ENCODE measurements at places on chromosomes 4 and X.
A peak's percentile ranks its signal among the peaks of the same experiment; 100 is the strongest.

- no peak for DNase-seq
These were observed 41.4 kb downstream of the ABHD18 start for GRCh38 chr4:128006592-128006991.

DNA sequence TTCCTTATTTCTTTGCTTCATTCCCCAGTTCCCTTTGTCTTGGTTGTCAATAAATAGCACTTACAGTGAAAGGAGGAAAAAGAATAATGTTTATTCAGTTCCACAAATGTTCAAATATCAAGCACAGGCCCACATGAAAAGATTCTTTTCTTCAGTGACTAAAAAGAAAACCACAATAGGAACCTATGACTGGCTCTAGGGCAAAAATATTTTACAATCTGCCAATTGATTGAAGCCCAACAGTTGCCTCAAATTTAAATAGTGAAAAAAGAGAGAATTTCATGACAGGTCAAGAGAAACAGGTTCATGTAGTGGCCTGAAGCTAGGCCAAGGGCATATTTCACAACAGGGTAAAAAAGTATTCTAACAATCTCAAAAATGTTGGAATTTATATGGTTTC is 553.8 kb downstream of the CENPC start:
- DNase-seq = no peak

GRCh38 chr4:158170691-158171561 is 1.9 kb downstream of the GASK1B start:
- no peak for DNase-seq

- DNase-seq = no peak
These were observed 259.1 kb downstream of the CAMK2D start for GRCh38 chr4:113502476-113502875.

DNA sequence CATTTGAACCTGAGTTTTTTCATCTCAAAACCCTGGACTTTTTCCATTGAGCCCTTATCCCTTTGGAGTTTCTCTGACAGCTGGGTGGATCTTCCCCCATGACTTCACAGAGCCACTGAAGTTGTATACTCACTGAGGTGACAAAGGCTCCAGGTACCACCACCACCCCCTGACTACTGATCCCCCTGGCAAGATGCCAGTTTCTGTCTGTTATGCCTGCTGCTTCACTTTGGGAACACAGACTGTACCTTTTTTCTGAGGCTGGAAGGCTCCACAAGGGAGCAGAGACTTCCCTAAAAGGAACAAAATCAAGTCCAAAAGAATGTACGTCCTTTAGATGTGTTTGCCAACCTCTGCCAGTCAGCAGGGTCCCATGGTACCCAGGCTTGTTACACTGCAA is 160.3 kb upstream of the JADE1 start:
- DNase-seq = no peak

GRCh38 chr4:43113196-43113595 is 220.7 kb downstream of the GRXCR1 start:
- DNase-seq = no peak

DNA sequence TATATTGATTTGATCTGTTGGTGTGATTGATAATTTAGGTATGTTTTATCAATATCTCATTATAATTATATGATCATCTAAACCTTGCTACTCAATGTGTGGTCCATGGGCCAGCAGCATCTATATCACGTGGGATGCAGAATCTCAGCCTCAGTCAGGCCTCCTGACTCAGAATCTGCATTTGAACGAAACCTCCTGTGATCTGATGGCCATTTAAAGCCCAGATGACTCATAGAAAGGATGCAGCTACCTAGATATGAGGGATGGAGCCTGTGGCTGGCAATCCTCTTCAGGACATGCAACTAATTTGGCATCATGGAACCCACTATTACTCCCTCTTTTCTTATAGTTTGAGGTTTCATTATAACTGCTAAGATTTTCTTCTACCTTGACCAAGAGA is 11.3 kb upstream of the CHRNA9 start:
- no peak for DNase-seq

DNA sequence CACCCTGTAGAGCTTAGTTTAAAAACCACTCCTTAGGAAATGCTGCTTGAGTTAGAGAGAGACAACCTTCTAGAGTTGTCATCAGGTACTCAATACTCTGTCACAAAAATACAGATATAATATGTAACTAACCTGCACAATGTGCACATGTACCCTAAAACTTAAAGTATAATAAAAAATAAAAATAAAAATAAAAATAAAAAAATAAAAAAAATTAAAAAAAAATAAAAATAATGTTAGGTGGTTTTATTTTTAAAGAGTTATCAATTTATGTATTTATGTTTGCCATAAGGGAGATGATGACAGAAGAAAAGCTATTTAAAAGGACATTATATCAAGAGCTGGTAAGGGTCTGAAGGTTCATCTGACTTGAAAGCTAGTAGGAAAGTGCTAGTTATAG is 397.9 kb downstream of the TMA16 start:
- no peak for DNase-seq

- DNase-seq = no peak
These were observed 460.4 kb upstream of the GALNT7 start for GRCh38 chr4:172708184-172708583.

DNA sequence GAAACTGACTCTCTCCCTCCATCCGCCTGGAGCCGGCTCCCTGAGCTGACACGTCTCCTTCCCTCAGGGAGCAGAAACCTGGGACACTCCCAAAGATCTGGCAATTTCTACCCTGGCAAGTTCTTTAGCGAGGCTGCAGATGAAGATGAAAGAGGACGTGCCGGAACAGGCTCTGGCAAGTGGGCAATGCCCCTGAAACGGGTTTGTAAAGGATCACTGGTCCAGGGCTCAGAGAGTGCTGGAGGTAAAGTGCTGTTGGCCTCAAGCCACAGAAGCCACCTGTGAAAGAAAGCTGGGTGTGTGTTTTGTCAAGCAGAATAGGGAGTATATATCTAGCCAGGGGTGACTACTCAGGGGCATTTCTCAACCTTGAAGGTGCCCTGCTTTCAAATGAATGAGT is 131.4 kb upstream of the ATP6AP2 start:
- no peak for DNase-seq

- no peak for DNase-seq
These were observed 1040.9 kb downstream of the DMD start for GRCh38 chrX:32170481-32170880.

DNA sequence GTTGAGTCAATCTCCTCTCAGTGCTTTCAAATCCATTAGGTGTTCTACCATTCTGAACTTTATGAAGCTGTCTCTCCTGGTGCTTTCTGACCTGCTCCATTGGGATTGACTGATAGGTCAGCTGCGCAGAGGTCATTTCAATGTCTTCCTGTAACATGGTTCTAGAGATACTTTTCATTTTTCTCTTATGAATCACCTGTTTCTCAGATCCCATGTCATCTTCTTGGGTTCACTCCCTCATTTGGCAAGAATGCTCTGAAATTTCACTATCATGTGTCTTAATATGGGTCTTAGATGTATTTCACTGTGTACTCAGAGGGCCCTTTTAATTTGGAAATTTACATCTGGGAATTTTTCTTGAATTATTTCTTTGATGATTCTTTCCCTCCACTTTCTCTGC is 13.8 kb upstream of the PGM2 start:
- DNase-seq = no peak

- DNase-seq = no peak
These were observed 36.3 kb downstream of the OPHN1 start for GRCh38 chrX:68396953-68397352.

DNA sequence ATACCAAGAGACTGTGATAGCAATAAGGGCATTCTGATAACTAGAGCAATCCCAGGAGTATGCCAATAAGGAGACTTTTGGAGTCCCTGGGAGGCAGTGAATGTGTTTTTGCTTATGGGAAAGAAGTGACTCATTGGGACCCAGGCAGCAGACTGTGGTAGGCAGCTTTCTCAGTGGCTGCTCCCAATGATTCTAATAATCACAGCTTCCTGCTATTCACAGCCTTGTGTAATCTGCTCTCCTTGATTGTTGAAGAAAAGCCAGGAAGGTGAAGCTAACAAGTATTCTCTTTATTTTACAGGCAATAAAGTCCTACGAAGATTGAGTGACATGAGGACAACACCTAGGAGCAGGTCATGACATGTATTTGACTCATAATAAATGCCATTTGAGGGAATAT is 70.3 kb upstream of the DDX60 start:
- no peak for DNase-seq

- peak; percentile 35 for DNase-seq
These were observed 2.5 kb upstream of the HTRA3 start for GRCh38 chr4:8267077-8267476.

GRCh38 chrX:38970074-38970473 is 168.8 kb downstream of the MID1IP1 start:
- no peak for DNase-seq

- no peak for DNase-seq
These were observed 362.3 kb downstream of the NAF1 start for GRCh38 chr4:162804351-162804924.

- no peak for DNase-seq
These were observed 49.2 kb downstream of the MFAP3L start for GRCh38 chr4:169976951-169977350.

DNA sequence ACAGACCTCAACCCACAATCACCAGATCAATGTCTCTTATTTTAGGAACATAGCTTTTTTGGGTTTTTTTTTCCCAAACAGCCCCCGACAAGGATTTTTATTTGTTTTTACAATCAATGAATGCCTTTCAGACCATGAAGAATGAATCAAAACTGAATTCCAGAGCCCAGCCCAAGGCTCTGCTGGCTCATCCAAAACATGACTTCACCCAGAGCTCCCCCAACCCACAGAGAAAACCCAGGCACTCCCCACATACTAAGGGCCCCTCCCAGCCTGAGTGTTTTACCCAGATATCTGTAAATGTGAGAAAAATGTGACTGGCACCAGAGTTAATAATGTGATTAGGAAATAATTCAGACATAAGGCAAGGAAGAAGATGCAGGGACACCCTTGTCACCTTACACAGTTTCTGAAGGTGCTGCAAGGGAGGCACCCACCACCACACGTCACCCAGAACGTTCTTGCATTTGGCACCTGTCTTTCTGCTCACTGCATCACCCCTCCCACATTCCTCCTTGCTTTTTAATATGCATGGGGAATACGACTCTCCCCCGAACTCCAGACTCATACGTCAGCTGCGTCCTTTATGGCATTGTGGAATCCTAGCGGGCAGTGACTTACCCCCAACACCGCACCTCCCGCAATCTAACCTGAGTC is 47.8 kb upstream of the C4orf50 start:
- no peak for DNase-seq

- DNase-seq = no peak
These were observed 108.7 kb downstream of the ANAPC10 start for GRCh38 chr4:144989306-144989705.

GRCh38 chrX:68490644-68491043 is 8.2 kb upstream of the YIPF6 start:
- DNase-seq = no peak

DNA sequence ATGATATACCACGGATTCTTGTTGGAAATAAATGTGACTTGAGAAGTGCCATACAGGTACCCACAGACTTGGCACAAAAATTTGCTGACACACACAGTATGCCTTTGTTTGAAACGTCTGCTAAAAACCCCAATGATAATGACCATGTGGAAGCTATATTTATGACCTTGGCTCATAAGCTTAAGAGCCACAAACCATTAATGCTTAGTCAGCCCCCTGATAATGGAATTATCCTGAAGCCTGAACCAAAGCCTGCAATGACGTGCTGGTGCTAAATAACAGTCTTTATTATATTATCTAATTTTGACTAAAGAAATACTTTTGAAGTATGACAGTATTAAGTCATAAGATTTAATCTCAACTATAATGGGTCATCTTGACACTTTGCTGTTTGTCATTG is 18.9 kb downstream of the RAB33B start:
- no peak for DNase-seq

DNA sequence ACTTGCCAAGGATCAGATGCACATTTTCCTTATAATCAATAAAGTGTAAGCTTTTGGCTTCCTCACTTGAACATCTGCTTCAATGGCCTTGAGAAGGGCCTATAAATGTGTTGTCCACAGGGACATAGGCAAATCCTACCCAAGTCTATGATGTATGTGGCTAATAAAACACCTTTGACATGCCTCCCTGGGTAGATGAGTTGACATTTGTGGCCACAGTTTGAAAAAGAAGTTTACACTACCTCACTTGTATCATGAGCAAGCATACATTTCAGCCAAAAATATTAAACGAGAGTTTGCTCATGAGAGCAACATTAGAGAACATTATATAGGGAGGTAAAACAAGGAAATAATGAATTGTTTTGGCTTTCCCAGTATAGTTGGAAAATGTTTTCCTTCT is 1067.7 kb downstream of the C4orf33 start:
- no peak for DNase-seq

DNA sequence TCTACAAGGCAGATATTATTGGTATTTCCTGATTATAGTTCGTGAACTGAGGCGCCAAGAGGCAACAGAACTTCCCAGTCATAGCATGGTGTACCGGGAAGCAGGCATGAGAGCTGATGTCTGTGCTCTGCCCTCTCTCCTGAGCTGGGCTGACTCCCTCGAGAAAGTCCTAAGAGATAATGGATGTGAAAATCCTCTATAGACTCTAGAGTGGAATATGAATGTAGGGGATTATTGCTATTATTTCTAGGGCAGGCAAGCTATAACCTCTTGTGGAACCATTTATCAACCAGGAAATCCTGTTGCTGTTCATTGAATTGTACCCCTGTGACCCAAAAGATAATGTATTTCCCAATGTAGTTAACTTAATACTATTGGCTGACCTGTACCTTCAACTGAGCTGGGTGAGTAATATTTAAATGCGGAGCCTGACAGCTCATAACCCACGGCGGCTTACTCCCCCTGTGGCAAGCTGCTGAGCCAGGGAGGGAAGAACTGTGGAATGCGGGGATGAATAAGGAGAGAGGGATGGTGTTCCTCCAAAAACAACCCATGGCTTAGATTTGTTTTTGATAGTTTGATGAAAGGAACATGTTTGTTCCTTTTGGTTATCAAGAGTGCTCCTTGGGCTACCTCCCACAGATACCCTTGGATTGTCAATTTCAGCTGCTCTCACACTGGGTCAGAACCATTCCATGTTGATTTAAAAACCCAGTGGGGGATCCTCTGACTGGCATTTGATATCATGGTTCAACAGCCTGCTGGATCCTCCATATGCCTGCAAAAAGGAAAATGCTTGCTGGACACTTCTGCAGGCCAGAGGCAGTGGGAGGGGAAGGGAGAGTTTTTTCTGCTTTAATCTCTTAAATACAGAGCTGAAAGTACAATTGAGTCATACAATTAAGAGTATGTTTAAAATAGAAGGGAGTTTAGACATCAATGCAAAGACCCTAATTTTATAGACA is 339.0 kb upstream of the BOD1L1 start:
- no peak for DNase-seq

DNA sequence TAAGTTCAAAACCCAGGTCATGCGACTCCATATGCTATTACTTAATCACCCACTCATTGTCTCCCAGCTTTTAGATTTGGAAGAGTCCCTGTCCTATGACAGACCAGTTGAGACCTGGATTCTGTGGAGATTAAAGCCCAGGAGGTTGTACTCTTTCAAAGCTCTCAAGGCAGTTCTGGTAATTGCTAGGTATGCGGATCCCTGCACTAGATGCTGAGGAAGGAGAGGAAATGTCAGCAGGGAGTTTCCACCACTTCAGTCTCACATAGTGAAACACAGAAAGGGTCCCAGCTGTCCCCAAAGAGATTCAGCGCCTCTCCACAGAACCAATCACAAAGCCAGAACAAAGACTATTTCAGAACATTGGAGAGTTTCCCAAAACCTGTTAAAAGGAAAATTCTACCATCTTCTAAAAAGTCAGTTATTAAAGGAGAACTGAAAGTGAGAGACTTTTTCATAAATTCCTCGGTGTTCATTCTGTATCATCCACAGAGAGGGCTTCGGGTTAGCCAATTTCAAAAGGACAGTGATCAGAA is 53.4 kb downstream of the IRF2 start:
- no peak for DNase-seq

- DNase-seq = peak; percentile 1
These were observed 117.3 kb downstream of the FAT4 start for GRCh38 chr4:125432078-125432477.

GRCh38 chr4:91448668-91449330 is 855.0 kb upstream of the GRID2 start:
- peak; percentile 13 for DNase-seq
